ENCODE measurements at places on chromosomes 11 and 22.

GRCh38 chr11:64996710-64997380 is at the start of gene BATF2:
TSS of gene BATF2 (minus strand) at chr11:64996971. CDS start at chr11:64996914, 57 bp downstream.
- DNase-seq, result no peak

DNA sequence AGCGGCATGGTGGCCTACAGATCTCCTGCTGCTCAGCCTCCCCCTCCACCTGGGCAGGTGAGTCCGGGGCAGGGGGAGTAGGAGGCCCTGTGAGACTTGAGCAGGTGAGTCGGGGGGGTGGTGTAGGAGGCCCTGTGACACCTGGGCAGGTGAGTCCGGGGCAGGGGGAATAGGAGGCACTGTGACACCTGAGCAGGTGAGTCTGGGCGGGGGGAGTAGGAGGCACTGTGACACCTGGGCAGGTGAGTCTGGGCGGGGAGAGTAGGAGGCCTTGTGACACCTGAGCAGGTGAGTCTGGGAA is 299.3 kb downstream of the BRD1 start:
- no peak for DNase-seq

DNA sequence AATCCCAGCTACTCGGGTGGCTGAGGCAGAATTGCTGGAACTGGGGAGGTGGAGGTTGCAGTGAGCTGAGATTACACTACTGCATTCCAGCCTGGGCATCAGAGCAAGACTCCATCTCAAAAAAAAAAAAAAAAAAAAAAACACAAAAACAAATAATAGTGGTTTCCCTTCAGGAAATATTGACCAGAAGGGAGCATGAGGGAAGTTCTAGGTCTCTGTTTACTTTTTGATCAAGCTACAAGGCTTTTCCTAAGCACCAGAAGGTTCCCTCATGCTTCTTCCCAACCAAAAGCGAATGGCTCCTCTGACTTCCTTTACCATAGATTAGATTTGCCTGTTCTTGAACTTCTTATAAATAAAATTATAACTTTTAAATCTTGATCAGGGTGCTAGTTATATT is 18.3 kb downstream of the MYO18B start:
- DNase-seq, result no peak

DNA sequence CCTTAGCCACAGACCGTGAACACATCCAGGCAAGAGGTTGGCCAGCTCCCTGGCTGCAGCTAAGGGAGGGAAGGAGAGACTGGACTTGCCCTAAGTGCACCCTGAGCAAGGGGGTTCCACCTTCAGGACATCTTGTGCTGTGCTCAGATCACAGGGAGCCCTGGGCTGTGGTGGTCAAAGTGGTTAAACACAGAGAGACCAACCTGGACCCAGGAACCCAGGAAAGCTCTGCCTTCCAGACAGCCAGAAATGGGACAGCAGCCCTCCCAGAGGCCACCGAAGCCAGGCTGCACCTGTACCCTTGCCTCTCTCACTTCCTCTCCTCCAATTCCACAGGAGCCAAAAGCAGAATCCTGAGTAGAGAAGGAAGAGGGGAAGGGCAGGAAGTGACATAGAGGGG is 105.2 kb upstream of the TMEM45B start:
- no peak for DNase-seq

DNA sequence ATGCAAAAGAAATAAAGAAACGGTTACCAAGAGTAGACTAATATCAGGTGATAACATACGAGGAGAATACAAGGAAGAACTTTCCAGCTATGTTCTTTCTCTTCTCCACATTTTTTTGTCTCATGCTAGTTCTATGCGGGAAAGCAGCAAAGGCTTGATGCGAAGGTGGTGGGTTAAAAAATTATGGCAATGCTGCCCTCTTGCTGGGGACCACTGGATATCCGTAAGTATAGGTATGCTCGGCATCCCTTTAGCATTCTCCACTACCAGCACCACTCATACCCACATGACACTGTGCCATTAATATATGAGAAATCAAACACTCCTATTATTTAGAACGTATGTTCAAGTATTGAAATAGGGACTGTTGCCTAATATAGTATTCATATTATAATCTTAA is 776.4 kb downstream of the LRRC4C start:
- DNase-seq, result no peak

GRCh38 chr11:70066136-70066520 is 12.0 kb upstream of the ANO1 start:
- DNase-seq, result no peak

GRCh38 chr11:79437278-79437980 is 3.4 kb downstream of the TENM4 start:
- DNase-seq, result no peak

- peak; percentile 12 for DNase-seq
Measured at GRCh38 chr11:65225279-65226102, 36.3 kb upstream of the POLA2 start.

DNA sequence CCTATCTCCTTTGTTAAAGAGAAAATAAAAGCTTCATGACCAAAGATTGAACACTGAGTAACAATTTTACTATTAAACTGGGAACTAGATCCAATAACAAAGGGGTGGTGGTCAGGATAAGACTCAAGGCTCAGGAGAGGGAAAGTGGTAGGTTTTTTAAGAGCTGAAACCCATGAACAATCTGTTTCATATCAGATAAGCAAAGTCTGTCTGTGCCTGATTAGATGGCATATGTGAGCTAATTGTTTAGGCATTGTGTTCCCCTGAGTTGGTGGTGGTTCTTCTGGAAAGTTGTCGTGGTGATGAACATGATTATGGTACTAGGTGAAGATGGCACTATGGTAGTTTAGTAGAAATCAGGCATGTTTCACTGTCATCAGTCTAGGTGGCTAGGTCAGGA is 24.4 kb downstream of the USP47 start:
- DNase-seq, result no peak

GRCh38 chr22:23269441-23270211 is 89.3 kb downstream of the BCR start:
- no peak for DNase-seq

- no peak for DNase-seq
Measured at GRCh38 chr11:17760102-17761029, 25.8 kb downstream of the KCNC1 start.

GRCh38 chr11:57161351-57161750 is 20.4 kb upstream of the LRRC55 start:
- DNase-seq, result no peak

GRCh38 chr11:30561691-30562415 is 24.3 kb downstream of the MPPED2 start:
- no peak for DNase-seq

DNA sequence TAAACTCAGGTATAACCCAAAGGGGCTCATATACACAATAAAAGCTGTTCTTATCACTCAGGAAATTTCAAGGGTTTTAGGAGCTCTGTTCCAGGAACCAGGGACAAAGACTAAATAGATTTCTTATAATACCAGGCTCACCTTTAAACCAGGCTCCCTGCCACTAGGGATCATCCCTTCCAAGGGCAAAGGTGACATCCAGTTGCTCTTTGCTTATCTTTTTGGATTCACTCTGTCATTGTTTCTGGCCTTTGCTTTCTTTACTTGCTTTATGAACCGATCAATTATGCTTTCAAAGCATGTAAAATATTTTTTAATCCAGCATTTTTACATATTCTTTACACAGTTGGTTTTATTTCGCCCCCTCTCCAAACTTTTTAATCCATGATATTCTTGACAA is 321.7 kb upstream of the SYN3 start:
- DNase-seq, result no peak

GRCh38 chr11:96229354-96229977 is 113.5 kb downstream of the MAML2 start:
- DNase-seq, result no peak

DNA sequence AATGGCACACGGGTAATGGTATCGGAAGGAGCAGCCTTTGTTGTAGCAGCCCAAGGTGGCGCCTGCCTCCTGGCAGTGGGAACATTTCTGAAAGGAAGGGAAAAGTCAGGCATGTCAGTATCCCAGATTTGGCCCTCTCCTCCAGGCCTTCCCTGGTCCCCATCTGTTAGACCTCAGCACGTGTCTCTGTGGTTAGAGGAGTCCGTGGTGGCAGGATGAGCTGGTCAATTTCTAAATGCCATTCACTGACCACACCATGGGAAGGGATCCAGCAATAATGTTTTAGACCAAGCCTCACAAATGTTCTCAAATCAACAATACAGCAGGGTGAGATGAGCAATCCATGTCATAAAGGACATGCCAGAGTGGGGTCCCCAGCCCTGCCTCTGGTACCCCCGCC is 49.0 kb upstream of the CYP2D6 start:
- DNase-seq, result peak; percentile 67

DNA sequence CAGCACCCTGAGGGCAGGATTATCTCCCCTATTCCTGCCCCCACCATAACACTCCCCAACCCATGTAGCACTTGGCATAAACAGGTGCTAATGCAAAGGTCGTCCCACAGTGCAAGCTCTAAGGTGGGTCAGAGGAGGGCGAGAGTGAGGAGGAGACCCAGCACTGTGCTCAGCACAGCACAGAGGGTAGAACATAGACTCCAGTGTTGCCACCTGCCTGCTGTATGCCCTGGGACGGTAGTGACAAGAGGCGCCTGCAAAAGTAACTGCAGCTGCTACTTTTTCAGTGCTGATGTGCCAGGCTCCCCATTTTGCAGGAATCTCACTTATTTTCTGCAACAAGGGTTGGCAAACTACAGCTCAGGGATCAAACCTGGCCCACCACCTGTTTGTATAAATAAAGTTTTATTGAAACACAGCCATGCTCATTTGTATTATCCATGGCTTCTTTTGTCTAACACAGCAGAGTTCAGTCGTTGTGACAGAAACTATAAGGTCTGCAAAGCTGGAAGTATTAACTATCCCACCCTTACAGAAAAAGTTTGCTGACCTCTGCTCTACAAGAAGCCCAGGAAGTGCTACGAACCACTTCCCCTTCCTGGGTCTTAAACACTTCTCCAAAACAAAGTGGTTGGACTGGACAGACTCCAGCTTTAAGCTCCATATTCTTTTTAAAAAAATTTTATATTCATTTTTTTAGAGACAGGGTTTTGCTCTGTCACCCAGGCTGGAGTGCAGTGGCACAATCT is 16.9 kb upstream of the CDC42BPG start:
- no peak for DNase-seq

DNA sequence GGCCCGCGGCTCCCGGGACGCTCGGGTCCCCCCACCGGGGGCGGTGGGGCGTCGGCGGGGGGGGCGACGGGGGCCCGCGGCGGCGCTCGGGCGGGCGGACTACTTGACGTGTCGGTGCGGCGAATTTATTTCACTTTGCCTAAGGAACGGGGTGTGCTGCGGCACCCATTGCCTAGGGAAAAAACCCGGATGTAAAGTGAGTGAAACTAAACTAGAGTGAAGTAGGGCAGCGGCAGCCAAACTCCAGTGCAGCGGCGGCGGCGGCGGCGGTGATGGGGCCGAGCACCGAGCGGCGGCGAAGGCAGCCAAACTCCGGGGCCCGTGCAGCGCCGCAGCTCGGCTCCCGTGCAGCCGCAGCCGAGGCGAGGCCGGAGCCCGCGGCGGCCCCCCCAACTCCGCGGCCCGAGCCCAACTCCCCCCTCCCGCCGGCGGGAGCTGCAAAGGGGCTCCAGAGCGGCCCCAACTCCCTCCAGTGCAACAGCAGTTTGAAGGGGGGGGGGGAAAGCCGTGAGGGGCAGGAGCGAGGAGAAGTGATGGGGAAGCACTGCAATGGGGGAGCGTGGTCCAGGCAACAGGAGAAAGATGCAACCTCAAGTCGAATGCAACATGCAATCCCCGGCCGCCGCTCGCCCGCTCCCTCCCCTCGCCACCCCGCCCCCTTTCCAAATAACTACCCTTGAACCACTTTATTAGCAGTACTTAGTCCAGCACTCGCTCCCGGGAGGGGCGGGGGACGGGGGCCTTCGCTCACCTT is 647 bp upstream of the PHF21A start:
- DNase-seq, result peak; percentile 83

GRCh38 chr11:70900540-70900939 is 351.8 kb downstream of the SHANK2 start:
- no peak for DNase-seq

DNA sequence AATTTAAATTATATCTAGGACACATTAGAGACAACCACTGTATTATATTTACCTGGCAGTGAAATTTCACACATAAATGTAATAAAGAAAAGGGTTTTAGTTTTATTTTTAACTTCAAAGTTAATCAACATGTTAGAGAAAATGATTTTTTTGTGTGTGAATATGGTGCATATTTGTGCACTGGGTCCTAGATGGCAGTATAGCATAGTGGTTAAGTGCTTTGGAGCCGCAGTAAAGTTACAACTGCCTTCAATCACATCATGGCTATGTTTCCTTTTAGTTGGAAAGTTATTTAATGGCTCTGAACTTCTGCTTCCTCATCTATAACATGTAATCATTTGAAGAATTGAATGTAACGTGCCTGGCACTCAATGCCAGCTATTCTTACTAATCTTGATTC is 108.9 kb upstream of the DDI1 start:
- DNase-seq, result no peak

GRCh38 chr11:72242141-72242540 is 1.8 kb downstream of the PHOX2A start:
- DNase-seq, result no peak

DNA sequence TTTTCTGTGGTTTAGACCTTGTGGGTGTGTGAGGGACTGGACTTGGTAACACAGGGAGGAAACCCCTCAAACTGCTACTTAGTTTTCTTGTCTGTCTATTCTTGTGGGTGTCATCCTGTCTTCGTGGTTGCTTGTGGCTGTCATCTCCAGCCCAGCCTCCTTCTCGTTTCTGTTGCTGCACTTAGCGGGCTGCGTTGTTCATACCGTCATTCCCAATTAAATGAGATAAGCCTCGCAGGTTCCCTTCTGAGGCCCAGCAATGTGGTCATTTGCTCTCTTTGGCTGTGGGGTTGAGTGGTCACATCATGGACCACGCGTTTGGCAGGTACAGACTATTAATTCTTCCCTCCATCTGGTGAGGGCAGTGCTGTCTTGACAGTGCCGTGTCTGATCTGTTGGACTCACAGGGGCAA is 18.8 kb downstream of the PANX1 start:
- DNase-seq, result no peak

GRCh38 chr11:94849839-94850238 is 81.7 kb downstream of the AMOTL1 start:
- DNase-seq, result no peak

DNA sequence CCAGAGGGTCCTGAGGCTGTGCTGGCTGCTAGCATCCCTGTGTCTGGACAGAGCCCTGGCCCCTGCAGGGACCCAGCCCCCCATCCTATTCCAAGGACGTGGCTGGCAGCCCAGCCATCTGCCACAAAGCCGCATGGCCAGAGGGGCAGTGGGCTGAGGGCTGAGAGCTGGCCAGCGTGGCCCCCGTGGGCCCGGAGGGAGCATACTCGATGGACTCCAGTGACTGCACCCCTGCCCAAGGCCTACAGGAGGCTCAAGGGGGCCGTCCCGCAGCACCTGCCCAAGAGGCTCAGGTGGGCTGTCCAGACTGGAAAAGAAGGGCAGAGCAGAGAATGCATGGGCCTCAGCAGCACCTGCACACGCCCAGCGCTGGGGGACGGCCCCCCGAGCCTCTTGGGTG is 13.1 kb downstream of the TSPAN4 start:
- no peak for DNase-seq

DNA sequence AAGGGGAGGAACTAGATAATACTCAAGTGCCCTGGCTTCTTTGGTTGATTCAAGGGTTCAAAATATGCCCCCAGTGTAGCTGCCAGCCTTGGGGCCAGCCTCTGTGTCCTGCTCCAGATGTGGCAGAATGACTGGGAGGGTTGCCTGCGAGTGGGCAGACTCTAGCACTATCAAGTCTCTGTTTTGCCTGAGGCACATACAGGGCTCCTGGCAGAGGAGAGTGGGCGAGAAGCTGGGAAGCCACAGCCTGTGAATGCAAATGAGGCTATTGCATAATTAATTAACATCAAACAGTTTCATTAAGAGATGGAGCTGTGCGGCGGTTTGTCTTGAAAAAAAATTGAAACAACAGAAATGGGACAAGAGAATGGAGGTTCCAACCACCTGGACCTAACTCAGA is 50.8 kb downstream of the BUD13 start:
- DNase-seq, result no peak

- DNase-seq, result no peak
Measured at GRCh38 chr22:22786301-22787115, 101.1 kb upstream of the IGLL5 start.

Data from skeletal muscle cell (primary cell).